Left colon (tissue), 2 donors: ENCODE measurements at places on chromosomes 5 and 9.
A peak's percentile ranks its signal among the peaks of the same experiment; 100 is the strongest.

DNA sequence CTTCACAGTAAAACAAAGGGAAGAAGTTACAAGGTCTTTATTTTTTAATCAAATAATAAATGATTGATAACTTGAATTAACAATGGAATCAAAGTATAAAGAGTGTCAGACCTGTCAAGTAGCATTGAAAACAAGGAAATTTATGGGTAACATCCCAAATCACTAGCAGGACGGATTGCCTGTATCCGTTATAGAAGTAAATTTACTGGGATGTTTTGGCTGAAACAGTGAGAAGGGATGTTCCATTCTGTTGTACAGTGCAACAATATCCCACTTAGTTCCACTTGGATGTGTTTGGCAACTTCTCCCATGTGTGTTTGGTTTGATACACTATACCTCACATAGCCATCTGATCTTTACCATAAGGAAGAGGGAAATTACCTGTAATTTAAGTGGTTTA lies 421.0 kb upstream of the CHD1 start:
- DNase-seq, result no peak

GRCh38 chr9:108854641-108855528 lies 901 bp downstream of the ACTL7B start:
- no peak for DNase-seq

DNA sequence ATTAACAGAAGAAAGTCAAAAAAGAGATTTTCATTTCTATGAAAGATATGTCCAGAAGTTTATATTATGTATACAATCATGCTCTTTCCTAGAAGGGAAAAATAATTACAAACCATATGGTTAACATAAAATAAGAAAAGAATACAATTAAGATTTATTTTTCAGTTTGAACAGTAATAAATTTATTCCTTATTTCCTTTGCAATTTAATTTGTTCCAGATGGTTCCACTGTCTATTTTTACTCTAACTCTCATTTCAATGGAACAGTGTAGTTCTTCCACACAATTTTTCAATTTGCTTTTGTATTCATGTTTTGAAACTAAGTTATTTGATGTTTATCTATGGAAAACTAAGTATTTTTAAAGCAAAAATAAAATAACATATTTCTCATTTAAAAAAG lies 1026.3 kb downstream of the TAF11L14 start:
- no peak for DNase-seq

DNA sequence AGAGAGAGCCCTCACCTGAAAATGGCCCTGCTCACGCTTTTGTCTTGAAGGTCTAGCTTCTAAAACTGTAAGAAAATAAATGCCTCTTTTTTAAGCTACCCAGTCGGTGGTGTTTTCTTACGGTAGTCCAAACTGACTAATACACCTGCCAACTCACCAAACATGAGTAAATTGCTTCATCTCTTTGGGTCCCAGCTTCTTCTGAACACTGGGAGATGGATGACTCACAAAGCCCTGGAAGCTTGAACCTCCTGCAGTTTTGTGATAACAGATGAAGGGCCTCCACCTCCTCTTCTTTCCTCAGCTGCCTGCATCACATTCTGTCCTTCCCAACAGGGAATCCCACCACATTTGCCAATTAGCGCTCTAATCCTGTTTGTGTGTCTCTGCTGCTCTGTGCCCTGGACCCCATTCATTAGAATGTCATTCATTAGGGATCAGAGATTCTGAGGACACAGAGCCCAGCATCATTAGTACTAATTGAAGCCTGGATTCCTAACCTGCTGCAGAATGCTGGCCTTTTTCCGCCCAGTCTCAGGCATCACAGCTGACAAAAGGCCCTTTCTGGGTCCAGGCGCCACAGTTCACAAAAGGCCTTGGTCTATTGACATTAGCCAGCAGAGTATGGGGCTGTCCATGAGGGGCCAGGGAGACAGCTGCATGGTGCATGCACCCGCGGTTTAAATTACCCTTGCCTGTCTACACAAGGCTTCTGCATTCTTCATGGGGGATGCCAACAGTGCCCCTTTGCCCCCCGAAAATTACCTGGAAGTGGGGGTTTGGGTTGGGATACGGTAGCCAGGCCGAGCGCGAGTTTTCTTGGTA lies 349.3 kb downstream of the SEMA5A start:
- DNase-seq, result no peak

DNA sequence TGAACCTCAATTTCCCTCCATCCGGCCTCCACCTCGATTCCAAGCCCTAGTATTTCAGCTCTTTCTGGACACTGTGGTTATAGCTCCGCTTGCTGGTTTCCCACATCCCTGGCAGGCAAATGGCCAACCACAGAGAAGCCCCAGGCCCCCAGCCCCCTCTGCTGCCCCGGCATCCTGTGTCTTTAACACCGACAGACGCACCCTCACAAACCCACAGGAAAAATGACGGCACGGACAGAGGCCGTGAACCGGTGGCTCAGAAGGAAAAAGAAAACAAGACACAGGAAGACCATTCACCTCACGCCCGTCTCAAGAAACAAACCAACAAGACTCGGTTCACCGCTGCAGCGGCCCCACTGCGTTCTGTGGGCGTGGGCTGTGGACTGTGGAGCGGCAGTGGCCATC lies 1.5 kb upstream of the CLIC3 start:
- no peak for DNase-seq

GRCh38 chr5:139821806-139822552 lies 26.4 kb downstream of the PSD2 start:
- no peak for DNase-seq

GRCh38 chr9:70947511-70947910 lies 173.9 kb downstream of the TRPM3 start:
- DNase-seq, result no peak

GRCh38 chr9:106478727-106479126 lies 384.2 kb upstream of the ZNF462 start:
- no peak for DNase-seq

DNA sequence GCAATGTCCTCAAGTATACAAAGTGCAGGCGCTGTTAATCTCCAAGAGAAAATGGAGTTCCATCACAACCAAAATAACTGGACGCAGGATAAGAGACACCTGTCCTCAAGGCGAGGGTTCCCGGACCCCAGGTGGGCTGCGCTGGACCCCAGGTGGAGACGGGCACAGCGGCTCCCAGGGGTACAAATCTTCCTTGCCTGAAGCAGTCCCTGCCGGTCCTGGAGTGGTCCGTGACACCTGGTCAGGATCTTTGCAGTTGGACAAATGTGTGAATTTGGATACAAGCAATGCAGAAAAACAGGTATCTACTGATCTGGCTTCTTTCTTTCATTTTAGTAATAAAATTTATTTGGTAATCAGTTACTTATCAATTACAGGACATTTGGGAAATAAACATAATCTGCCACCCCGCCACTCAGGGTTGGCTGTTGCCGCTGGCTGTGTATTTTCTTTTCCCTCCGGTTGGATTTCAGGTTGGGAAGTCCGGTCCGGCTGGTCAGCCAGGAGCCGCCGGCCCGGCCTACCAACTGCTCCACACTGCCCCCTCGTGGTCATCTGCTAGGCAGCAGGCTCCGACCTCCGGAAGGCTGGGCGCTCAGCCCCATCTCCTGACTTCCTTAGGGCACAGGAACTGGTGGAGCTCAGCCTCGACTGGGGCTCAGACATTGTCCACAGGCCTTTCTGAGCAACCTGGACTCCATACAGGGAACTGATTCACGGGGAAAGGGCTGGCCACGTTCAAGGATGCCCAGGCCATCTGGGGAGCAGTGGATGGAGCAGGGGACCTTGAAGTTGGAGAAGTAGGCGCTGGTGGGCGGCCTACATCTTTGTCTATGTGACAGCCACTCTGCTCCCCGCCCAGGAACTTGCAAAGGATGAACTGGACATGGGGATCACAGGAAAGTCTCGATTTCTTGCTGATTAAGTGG lies 43.4 kb downstream of the NXNL2 start:
- DNase-seq, result peak; percentile 86

GRCh38 chr9:129576546-129577543 lies 44.1 kb downstream of the C9orf50 start:
- DNase-seq, result no peak

DNA sequence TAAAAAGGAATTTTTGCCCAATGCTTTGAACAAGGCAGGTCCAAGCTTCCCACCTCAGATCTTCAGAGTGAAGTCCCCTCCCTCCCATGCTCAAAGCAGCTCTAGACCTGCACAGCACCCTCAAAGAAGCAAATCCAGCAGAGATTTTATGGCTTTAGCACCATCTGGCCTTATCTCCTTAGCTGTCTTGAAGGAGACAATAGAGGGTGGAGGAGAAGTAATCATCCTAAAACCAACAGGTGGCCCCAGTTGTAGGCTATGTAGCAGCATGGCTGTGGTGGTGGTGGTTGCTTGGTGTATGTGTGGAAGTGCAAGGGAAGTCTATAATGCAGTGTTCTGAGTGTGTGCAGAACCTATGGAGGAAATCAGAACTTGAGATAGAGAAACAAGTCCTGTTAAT lies 140.1 kb downstream of the GRIA1 start:
- no peak for DNase-seq

DNA sequence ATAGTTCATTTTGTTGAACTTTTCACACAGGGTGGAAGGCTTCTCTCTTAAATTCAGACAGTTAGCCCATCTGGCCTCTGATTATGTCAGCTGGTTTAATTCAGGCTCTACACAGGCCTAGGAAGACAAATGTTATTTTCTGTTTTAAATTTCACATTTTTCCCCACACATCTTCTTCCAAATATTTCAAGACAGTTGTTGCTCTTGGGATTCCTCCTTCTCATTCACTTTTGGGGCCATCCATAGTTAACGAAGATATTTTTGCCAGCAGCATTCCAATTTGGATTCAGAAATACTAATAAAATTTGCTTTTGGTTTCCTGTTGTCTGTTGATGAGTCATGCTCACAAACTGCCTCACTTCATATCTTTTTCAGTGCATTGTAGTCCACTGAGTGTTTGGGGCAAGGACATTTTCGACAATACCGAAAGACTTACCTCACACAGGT lies 475.4 kb downstream of the DMAC1 start:
- no peak for DNase-seq

GRCh38 chr5:83222906-83223305 lies 145.6 kb downstream of the XRCC4 start:
- no peak for DNase-seq

DNA sequence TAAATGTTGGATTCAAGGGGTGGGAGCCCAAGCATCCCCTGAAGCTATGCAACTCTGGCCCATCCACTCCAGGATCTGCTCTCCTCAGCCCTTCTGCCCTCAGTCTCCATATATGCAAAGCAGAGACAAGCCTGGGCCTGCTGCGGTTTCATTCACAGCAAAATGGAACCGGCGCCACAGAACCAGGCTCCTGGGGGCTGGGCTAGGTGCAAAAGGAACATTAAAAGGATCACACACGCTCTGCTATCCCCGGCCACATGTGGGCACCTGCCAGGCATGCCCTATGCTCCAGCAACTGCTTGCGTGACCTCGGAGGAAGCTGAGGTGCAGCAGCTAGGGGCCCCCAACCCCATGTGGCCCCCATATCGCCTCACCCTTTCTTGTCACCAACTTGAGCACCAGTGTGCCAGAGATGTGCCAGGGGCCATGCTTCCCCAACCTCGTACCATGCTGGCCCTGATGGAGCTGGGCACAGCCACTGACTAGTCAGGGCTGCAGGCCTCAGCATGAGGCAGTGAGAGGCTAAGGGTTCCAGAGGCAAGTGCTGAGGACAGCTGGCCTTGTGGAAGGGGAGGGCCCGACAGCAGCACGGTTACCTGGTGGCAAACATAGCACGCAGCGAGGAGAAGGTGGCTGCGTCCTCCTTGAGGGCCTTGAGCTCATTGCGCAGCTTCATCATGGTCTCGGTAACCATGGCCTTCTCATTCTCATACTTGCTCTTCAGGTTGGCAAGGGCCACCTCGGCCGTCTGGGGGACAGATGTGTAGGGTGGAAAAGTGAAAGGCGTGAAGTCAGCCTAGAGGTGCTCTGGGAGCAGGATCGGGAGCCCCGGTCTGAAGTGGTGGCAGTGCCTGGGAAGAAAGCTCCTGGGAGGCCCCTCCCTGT lies 47.2 kb downstream of the BICD2 start:
- peak; percentile 24 for DNase-seq

- peak; percentile 28 for DNase-seq
Observed at GRCh38 chr5:114055318-114056184, 306.3 kb upstream of the KCNN2 start.

DNA sequence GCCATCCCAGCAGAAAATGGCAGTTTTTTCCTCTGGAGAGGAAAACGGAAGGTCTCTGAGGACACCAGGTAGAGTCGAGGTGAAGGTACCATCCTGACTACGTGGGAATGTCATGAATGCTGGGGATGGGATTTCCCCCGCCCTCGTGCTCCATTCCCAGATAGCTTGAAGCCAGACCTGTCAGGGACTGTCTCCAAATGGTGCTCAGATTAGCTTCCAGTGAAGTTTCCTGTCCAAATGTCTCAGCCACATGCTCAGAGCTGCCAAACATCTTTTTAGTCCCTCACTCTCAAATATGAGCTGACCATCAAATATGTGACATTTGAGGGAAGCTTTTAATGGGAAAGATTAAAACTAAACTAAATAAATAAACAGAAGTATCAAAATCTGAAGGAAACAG lies 7.6 kb upstream of the ANKRD34B start:
- DNase-seq, result no peak

DNA sequence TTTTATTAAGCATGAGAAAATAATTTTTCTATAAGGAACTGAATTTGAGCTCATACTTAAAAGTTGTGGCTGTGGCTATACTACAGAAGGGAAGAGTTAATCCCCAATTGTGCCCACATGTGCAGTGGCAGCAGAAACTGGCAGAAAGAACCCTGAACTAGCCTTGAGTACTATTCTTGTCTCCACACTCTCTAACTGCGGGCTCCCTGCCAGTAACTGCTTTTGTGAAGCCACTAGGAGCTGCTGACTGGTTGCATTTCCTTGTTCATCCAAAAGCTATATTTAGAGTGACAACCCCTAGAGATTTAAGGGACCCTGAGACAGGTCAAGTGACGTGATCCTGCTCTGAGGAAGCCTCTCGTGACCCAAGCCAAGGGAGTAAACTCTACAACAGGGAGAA lies 238.6 kb downstream of the ELAVL2 start:
- DNase-seq, result peak; percentile 5

GRCh38 chr5:94841598-94842322 lies 223.3 kb downstream of the SLF1 start:
- no peak for DNase-seq

GRCh38 chr5:73727470-73727869 lies 101.5 kb downstream of the ARHGEF28 start:
- no peak for DNase-seq

- DNase-seq, result no peak
Observed at GRCh38 chr5:60417500-60418181, 282.3 kb downstream of the DEPDC1B start.

DNA sequence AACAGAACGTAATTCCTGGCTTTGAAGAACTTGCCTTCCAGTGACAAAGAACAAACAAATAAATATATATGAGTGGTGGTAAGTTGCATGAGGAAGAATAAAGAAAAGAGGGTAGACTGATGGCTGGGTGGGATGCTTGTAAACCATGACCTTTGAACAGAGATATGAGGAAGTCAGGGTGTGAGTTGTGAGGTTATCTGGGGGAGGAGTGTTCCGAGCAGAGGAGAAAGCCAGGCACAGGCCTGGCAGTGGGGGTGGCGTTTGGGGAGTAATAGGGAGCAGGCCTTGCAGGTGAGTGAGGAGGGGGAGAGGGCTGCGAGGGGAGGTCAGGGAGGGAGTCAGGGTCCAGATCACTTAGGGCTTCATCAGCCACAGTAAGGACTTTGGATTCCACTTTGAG lies 213.4 kb downstream of the PTTG1 start:
- DNase-seq, result peak; percentile 94

GRCh38 chr5:106877881-106878280 lies 792.9 kb downstream of the EFNA5 start:
- DNase-seq, result no peak

- DNase-seq, result no peak
Observed at GRCh38 chr5:141944076-141944475, 13.9 kb downstream of the PCDH12 start.
